ENCODE measurements at places on chromosomes 1 and 21.

DNA sequence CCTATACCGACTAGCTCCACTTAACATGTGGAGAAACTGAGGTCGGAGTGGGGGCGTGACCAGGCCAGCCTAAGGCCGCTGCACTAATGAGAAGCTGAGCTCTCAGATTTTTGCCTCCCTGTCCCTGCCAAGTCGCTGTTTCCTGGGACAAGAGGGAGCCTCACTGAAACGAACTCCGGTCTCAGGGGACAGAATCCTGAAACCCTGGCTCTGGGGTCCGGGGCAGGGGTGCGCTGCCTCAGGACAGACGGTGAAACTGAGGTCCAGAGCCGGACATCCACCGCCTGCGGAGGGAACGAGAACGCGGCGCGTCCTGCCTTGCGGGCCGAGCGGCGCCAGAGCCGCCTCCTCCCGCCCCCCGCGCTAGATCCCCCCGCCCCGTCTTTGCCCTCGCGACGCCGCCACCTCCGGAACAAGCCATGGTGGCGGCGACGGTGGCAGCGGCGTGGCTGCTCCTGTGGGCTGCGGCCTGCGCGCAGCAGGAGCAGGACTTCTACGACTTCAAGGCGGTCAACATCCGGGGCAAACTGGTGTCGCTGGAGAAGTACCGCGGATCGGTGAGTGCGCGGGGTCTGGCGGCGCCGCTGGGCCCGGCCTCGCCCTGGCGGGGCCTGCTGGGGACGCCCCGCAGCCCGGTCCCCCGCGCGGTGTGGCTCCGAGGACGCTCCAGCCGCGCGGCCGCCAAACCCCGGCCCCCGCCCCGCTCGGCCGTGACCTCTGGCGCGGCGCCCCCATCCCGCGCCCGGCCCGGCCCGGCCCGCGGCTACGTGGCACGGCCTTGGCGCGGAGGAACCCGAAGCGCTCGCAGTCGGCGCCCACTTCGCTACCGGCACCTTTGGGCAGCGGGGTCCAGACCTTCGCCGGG, at the start of gene GPX7:
GPX7 (plus strand) TSS at position 381 of the 865 bp plus-strand sequence; CDS start at position 420, 39 bp downstream.
- DNase-seq: no peak

DNA sequence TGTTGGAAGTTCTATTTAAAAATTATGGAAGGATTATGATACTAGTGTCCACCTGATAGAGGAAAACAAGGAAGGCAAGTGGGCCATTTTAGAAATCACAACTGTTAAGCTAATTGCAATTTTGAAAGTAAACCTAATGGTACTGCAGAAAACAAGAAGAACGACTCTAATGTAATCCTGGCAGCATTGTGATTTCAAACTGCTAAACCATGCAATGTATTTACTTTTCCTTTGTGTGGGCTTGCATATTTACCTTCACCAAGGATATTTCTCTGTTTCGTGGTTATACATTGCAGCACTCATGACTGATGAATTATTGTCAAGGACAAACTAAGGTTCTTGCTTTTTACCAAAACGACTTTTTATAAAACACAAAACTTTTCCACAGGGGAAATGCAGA, 88.1 kb downstream of the TM2D1 start:
- DNase-seq: no peak

- DNase-seq: no peak
Measured at GRCh38 chr1:67170751-67171573, 4.7 kb downstream of the IL23R start.

DNA sequence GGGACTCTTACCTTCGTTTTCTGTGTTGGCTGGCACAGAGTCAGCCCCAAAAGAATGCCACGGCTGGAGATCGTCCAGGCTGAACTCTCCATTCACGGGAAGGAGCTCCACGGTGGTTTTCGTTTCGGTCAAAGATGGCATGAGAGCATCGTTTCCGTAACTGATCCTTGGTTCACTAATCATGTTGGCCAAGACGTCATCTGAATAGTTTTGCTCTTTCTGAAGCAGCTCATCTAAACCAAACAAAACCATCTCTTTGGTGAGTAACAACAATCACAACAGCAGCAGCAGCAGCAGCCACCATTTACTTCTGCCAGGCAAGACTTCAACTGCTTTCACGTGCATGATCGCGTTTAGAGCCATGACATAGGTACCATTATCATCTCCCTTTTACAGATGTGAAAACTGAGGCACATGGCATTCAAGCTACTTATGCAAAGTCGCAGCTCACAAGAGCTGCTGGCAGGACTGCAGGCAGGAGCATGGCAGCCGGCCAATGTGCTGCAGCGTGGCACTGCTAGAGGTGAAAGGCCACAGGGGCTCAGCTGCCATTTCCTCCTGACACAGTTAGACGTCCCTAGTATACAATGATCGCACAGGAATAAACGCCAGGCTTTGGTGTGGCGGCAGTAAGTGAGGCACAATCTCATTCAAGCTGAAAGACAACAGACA, 177.1 kb downstream of the GABPA start:
- no peak for DNase-seq

DNA sequence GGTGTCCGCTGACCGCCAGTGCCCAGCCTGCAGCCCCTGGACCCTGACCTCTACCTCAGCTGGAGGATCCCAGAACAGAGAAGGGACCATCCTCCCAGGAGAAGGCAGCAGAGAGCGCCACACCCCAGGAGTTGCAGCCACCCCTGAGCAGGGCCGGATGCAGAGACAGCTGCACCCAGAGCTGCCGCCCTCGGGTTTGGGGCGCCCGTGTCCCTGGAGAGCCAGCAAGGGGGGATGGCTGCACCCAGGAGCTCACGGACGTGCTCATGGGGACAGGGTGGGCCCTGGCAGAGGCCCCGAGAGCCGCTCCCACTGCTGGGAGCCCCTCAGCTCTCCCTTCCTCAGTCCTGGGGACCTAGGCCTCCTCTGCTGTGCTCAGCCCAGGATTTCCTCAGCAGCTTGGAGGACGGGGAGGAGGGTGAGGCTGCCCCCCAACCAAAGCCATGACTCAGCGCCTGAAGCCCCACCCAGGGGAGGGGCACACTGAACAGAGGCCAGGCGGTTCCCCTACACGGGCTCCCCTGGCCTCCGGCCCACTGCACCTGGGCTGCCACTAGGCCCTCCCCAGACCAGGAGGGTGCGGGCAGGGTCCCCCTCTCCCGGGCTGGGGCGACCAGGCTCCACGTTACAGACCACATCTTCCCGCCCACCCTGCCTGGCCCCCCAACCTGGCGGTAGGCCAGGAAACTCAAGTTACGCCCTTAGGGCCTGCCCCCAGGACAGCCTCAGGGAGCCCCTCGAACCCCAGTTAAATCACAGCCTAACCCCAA, 2.2 kb downstream of the ACAP3 start:
- no peak for DNase-seq

DNA sequence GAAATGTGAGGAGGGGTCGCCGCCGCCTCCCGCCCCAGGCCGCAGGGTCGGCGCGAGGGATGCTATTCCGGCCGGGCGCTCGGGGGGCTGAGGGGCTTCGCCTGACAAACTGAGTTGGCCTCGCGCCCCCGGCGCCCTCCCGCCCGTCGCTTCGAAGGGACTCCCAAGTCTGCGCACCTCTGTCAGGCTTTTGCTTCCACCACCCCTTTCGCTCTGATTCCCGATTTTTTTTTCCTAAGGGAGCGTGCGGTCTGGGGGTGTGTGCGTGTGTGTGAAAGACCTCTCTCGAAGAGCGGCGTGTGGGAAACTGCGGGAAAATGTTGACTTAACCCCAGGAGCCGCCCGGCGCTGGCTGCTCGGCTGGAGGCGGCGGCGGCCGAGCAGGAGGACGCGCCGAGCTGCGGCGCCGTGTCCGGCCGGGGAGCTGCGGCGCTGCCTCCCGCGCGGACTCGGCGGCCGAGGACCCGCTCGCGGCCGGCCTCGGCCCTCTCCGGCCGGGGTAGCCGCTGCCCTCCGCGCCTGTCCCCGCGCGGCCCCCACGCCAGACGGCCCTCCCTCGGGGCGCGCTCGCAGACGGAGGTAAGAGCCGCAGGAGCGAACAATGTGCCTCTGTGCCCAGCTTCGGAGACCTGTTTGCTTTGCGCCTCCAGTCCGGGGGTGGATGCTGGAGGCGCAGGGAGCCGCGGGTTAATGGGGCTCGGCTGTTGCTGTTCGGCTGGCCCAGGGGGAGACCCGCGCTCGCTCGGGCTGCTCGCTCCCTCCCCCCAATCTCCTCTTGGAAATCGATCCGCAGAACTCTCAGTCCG, 1.1 kb downstream of the ADGRL2 start:
- DNase-seq: no peak

DNA sequence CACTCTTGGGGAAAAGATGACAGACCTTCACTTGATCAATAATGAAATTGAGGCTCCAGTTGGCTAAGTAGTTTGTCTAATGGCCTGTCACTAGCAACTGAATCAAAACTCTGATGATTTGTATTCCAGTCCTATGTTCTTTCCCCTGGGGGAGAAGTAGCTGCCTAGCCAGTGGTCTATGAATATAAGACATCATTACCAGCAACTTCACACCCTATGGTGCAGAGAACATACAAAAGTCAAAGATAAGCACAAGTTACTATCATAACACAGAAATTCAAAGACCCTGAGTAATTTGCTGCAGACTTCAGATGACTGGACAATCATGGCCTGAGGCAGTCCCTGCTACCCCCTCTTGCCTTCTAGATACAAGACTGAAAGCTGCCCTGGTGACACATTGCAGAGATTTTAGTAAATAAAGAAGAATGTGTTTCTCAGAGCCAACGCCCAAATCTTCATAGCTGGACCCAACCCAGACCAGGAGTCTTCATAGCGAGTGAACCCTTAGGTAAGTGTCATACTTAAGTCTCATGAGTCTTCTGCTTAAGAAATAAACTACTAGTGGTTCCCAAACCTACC, 993 bp downstream of the PDZK1 start:
- no peak for DNase-seq

GRCh38 chr1:172630056-172630818, 28.7 kb upstream of the FASLG start:
- DNase-seq: no peak

- no peak for DNase-seq
Measured at GRCh38 chr1:25575191-25575590, 31.8 kb downstream of the LDLRAP1 start.

DNA sequence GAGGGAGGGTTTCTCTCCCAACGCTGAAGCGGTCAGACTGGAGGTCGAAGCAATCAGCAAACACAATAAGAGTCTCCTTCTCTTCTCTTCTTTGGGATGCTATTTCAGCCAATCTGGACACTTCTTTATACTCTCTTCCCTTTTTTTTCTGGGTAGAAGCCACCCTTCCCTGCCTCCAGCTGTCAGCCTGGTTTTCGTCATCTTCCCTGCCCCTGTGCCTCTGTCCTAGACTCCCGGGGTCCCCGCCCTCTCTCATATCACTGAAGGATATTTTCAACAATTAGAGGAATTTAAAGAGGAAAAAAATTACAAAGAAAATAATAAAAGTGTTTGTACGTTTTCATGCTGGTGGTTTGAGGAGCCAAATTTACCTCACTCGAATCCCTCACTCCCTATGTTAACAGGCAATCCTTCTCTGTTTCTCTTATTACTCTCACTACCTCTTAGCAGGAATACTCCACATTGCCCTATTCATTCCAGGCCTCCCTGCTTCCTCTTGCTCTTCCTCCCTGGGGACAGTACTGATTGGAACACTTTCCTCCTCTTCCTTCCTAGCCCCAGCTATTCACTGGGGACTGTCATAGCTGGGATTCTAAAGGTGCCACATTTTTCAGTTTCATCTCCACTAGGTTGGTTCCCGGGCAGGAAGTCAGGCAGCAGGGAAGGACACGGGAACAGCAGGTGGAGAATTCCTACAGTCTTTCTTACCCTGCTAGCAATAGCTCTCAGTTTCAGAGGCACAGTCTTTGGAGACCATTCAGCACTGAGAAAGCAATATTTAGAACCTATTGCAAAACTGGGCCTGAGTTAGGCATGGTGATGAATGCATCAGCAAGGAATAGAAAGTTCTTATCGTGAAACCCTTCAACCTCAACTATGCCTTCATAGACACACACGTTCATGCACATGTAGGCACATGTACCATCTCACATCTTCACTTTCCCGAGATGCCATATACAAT, 288.0 kb downstream of the PBX1 start:
- no peak for DNase-seq
